Left ventricle myocardium superior (tissue), 1 donor: ENCODE measurements at places on chromosomes 2 and 18. TPM values are rescaled to one million over a fixed set of nuclear protein-coding genes. Genes with fewer than 3 reads are reported as not detected.

KCNK3 gene
- 2.8 TPM for total RNA-seq

GRCh38 chr2:127634066-127634617 is 11.8 kb upstream of the GPR17 start:
- DNase-seq: peak; percentile 60

DNA sequence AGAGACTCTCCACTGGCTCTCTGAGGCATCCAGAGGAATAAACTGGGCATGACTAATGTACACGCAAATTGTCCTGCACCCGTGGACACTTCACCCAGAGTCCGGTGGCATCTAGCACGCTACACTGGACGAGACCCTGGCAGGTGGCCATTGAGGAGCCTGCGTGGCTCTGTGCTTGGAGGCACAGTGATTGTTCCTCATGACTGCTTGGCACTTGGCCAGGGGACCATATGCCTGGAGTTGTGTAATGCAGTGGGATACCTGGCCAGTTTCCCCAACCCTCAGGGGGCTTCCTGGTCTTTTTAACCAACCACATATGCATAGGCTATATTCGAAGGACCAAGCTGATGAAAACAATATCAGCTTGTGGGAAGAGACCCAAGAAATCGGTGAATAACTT is 66.6 kb downstream of the MTCL1 start:
- peak; percentile 74 for DNase-seq

DNA sequence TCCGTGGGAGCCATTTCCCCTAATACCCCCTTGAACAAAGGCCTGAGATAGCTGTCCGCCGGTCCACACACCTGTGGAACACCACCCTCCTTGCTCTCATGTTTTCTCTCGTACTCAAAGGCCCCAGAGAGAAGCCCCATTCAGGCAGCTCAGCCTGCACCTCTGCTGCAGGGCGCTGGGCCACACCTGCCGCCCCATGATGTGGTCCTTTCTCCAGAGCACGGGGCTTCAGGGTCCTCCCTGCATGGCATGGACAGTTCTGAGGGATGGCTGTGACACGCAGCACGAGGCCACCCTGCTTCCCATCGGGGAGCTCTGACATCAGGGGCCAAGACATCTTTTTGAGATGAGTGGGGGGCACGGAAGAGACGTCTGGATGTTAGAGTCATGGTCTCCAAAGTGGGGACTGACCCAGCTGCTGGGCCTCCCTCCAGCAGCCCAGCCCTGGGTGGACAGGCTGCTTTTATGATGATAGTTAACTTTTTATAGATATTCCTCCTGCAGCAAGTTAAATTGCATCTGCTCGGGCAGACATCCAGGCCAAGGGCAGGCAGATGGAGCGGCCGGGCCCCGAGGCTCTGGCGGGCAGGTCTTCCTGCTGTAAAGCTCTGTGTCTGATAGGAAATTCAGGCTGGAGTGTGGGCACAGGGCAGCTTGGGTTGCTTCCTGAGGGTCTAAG is 56.7 kb downstream of the SDC1 start:
- DNase-seq: no peak

- no peak for DNase-seq
Measured at GRCh38 chr2:213011505-213011904, 139.9 kb downstream of the IKZF2 start.

DNA sequence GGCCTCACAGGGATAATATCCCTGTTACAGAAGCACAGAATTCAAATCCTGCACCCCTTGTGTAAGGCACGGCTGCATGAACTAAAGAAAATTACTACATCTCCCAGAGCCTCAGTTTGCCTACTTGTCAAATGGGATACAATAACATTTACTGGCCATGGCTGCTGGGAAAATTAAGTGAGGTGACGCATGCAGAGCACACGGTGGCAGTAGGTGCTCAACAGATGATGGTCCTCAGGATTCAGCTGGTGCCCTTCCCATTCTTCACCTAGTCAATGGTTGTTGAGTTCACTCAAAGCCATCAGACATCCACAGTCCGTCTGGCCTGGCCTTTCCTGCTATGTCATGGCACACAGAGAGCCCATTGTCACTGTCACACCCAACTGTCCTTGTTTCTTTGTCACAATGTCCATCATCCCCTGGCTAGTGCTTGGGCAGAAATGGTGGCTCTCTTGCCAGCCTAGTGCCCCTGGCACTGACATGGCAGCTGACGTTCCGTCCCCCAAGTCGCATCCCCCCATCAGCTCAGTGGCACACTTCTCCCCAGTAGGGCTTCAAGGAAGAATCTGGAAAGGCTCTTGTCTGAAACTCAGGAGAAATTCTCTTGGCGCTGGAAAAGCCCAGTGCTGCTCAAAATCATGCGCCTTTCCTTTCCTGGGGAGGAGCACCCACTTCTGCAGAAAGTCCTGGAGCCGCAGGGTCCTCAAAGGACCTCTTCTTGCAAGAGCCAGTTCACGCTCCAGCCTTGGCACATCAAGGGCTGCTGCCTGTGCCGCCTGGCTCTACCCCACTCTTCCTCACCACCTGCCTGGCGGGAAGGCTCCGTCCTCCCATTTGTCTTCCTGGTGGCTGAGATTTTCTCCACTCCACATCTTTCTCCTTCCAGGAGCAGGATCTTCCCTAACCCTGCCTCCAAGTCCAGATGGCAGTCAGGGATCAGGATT is 55.9 kb upstream of the SLC66A3 start:
- no peak for DNase-seq
